KG1 (cell line): ENCODE measurements at places on chromosomes 5 and 9.

DNA sequence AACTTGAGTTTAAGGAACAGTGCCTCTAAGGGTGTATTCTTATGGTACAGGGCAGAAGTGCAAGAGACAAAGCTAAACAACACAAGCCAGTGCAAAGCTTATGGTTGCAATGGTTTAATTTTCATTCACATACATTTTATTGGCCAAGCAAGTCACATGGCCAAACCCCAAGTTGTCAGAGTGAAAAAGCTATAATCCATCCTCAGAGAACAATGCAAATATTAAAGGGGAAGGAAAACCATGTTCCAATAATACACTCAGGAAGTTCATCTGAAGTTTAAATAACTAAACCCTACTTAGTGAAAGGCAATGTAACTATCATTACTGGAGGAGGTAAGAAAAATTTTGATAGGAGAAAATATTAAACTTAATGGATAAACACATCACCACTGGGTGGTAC is 26.6 kb upstream of the TLR4 start:
- no peak for DNase-seq

DNA sequence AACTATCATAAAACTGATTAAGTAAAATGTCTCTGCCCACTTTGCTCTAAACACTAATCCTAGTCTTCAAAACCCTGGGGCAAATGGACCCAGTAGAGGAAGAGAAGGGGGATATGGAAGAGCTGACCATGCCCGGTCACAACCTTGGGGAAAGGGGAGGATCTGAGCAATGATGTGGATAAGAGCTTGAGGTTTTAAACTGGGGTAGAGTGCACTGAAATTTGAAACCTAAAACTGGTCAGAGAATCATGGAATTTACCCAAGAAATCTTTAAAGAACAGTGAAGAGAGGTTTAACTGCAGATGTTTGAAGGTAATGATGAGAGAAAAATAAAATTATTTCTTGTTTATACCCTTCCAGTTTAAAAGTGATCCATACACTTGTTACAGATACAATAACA is 110.8 kb downstream of the MRPS30 start:
- DNase-seq: no peak

- DNase-seq: no peak
These were observed 530.2 kb upstream of the FAM174A start for GRCh38 chr5:100004969-100005368.

- no peak for DNase-seq
These were observed 617 bp upstream of the PTPRD start for GRCh38 chr9:10613419-10613818.

DNA sequence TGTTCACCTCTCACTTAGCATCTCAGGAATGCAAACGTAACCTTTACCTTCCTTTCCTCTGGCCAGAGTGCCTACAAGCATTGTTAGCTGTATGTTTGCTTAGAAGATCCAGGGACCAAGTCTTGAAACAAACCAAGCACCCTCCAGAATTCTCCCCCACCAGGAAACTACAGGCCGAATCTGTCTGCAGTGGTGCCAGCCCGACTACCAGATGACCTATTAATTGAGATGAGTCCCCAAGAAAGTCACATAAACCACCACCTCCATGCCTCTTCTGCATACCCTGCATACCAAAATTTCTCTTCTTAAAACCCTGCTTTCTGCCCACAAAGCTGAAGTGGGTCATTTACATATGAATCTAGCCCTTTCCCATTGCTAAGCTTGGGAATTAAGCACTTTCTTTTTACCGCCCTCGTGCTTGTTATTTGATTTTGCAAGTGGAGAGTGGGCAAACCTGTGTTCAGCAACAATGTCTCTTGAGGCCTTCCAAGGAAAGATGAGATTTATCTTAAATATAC is 1239.1 kb downstream of the CDH12 start:
- DNase-seq: no peak

DNA sequence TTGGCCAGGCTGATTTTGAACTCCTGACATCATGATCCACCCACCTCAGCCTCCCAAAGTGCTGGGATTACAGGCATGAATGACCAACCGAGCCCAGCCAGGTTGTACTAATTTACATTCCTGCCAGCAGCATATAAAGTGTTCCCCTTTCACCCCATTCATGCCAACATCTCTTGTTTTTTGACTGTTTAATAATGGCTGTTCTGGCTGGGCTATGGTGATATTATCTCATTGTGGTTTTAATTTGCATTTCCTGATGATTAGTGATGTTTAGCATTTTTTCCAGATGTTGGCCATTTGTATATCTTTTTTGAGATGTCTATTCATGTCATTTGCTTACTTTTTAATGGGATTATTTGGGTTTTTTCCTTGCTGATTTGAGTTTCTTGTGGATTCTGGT is 87.3 kb downstream of the INVS start:
- DNase-seq: no peak

DNA sequence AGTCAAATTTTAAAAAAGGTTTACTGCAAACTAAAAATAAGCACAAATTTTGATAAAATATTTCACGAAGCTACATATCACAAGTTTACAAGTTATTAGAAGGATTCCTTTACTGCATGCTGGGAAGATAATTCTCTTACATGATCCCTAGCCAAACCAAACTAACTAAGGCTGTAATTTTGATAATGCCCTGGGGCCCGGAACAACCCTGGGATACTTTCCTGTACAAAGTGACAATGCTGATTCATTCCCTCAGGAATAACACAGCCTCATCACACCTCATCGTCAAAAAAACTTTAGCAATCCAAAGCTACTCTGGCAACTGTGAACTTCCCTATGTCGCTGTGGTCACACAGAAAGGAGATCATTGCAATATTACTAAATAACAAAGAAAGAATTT is 402.9 kb downstream of the RAB3C start:
- no peak for DNase-seq

- no peak for DNase-seq
These were observed 526.0 kb upstream of the ADAMTS16 start for GRCh38 chr5:4614088-4614487.

DNA sequence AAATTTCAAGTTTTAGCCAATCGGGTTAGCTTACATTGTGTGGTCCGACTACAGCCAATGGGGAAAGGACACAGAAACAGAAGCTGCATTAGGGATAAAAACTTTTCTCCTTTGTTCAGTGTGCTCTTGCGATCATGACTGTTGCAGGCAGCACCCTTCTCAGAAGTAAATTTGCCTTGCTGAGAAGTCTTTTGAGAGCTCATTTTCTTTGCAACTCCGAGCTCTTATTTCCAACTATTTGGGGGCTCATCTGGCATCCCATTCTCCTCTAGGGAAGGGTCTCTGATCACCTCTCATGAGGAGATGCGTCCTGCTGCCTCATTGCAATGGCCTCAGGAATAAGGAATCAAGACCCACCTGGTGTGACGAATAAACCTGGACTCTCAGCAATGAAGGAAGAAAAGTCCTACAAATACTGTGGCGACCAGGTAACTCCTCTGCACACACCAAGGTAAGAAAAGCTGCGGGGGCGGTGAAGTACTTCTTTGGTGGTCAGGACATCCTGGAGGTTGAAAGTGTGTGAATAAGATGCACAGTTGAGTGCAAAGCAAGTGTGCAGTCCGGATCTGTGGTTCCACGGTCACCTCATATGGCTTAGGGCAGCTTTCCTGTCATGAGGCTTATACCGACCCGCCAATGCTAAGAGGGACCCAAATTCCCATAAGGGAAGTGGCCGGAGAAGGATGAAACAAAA is 20.4 kb downstream of the CNOT8 start:
- DNase-seq: no peak

DNA sequence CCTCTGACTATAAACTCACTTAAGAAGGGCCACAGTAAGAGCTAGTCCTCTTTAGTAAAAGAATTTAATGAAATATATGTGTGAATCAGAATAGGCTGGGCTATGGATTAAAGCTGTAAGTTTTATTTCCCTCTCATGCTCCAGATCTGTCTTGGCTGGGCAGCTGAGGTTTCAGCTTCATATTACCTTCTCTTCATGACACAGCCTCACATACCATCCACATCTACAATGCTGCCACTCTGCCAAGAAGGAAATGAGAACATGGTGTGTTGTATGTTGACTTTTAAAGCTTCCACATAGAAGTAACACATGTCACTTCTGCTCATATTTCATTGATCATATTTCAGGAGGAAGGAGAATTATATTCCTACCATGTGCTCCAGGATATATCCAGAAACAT is 776.0 kb upstream of the ACO1 start:
- DNase-seq: no peak

- DNase-seq: no peak
These were observed 2.3 kb upstream of the RASEF start for GRCh38 chr9:83065233-83065632.

DNA sequence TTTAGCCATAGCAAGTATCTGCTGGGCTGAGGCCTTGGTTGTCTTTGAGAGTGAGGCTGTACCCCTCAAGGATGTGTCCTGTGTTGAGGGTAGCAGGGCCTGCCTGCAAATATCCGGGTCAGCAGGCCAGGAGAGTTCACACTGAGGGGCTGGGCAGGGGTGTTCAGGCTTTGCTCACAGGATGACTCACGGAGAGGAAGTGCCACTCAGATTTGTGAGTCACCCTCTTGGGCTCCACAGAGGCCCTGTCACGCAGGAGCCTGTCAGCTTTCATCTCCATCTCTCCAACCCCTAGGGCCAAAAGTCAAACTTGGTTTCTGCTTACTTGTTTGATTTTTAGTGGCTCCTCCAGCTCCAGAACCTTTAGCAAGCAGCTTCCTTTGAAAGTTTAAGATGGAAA is 211.5 kb downstream of the SEC61B start:
- peak; percentile 23 for DNase-seq

- no peak for DNase-seq
These were observed 89.2 kb downstream of the RAPGEF6 start for GRCh38 chr5:131545845-131546244.

DNA sequence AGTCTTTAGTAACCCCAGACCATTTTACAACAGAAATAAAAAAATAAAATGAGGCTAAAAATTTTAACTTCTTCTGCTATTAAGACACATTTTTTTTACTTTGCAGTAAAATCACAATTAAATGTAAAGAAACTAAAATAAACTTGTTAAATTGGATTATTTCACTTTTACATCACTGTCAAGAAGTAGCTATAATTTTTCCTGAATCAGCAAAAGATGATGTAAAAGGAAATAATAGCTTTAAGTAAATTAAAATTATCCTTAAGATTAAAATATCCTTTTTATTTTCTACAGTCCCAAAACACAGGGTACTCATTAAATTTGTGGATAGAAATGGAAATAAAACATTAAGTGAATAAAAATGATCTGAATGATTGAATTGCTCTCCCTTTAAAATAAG is 44.5 kb downstream of the TMEM232 start:
- no peak for DNase-seq

DNA sequence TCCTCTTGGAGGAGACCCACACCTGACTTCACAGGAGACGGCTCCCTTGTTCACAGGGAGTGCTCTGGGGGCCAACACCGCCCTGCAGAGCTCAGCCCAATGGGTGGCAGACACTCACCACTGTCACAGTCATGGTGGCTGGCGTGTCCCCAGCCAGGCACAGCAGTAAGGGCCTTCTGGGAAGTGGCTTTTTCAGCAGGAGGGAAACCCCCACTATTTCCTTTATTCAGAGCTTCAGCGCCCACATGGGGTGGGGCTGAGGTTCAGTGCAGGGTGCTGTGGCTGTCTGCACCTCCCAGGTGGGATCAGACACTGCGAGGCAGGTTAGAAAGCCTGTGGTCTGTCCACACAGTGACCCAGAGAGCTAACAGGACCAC is 3.6 kb upstream of the SNAPC4 start:
- no peak for DNase-seq
